ENCODE measurements at places on chromosomes 12 and 14. TPM values are rescaled to one million over a fixed set of nuclear protein-coding genes. Genes with fewer than 3 reads are reported as not detected.

DNA sequence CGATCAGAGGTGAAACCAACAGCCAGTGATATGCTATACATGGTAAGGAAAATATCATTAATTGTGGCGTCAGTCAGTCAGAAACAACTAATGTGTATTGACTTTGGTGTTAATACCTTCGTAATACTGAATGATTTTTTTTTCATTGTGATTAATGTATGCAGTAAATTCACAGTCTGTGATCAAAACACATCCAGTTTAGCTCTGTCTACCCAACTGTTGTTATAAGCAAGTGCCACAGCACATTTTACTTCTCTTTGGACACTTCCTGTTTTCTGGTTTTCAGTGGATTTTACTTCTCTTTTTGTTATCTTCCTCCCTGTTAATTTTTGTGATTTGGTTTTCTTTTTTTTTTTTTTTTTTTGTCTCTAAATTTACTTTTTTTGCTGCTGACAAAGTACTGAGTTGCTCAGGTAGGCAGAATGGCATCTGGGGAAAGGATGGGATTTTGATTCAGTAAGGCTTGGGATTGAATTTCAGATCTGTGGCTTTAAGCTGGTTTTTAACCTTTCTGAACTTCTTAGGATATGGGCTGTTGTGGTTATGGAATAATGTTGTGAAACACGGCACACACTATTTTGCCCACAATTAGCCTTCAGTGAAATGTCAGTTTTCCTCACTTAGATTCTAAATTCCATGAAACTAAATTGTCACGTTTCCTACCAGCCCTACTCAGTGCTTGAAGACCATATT is 604 bp downstream of the GLIPR1 start:
- no peak for DNase-seq

- DNase-seq, result no peak
Observed at GRCh38 chr14:24459331-24459730, 16.8 kb upstream of the SDR39U1 start.

Gene PLD4
- polyA plus RNA-seq, result not detected

DNA sequence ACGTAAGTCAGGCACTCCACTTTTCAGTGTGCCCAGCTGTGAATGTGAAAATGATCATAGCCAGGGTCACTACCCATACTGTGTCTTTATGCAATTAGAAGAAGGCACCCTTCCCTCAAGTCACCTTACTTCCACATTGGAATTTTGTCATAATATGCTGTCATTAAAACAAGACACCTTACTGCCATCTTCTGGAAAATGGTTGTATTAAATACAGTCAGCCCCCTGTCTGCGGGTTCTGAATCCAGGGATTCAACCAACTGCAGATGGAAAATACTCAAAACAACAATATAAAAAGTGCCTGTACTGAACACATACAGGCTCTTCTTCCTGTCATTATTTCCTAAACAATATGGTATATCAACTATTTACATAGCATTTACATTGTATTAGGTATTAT is 70.2 kb upstream of the TBX5 start:
- no peak for DNase-seq

DNA sequence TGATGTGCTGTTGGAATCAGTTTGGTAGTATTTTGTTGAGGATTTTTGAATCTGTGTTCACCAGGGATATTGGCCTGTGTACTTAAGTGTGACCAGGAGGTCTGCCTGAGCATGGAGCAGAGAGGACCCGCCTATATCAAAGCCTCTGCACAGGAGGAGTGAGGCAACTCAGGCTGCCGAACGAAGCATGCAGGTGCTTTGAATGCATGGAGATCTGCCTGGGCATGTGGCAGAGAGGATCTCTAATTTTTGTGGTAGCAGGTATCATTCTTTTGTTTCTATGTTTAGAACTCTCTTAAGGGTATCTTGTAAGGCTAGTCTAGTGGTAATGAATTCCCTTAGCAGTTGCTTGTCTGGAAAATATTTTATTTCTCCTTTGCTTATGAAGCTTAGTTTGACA is 26.9 kb downstream of the RAB3IP start:
- DNase-seq, result no peak

Gene CCDC177
- polyA plus RNA-seq, result not detected

All from CD8-positive, alpha-beta memory T cell (primary cell).